ENCODE measurements at places on chromosomes 13 and 19.

- no peak for DNase-seq
Measured at GRCh38 chr13:50993934-50994333, 84.3 kb downstream of the RNASEH2B start.

DNA sequence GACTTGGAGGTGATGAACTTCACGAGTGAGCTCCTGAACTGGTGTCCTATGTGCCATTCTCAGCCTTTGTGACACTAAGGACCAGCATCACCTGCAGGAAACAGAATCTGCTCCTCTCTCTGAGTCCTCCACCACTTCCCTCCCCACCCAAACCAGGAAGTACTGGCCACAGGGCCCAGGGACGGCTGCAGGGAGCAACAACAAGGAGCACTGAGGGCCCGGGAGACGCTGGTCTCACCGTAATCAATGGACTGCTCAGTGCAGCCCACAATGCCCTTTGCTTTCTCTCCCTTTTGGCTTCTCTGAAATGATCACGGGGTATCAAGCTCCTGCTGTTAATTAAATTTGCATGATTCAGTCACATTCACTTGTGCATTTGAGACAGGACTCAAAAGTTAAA is 18.6 kb downstream of the PEPD start:
- no peak for DNase-seq

DNA sequence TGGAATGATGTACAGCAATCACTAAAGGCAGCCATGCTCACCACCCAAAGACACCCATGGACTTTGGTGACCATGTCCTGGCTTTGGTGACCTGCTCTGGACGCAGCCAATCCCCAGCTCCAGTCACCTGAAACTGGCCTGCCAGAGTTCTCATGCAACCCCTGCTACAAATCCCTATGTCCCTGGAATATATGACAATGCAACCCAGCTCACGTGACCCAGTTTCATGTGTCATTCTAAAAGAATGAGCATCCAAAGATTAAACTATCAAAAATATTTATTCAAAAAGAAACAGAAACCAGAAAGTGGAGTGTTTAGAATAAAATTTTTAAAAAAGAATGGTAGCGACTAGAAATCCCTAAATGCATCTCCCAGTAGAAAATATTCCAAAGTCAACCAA is 203.3 kb upstream of the IRS2 start:
- no peak for DNase-seq

DNA sequence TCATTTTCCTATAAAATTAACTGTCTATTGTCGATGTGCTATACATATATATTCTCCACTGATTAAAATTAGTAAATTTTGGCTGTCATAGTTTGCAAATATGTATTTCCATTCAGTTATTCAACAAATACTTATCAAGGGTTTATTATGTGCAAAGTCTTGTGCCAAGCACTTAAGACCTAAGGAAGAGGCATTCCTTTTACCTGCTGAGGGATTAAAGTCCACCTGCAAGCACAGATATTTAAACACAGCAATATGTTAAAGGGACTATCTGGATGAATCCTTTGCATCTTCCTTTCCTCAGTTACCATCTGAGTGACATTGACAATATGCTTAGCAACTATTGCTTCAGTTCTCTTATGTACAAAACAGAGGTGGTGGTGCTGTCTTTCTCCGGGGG is 89.3 kb downstream of the LIG4 start:
- no peak for DNase-seq

- DNase-seq, result no peak
Measured at GRCh38 chr19:1516395-1516753, 3.6 kb upstream of the ADAMTSL5 start.

DNA sequence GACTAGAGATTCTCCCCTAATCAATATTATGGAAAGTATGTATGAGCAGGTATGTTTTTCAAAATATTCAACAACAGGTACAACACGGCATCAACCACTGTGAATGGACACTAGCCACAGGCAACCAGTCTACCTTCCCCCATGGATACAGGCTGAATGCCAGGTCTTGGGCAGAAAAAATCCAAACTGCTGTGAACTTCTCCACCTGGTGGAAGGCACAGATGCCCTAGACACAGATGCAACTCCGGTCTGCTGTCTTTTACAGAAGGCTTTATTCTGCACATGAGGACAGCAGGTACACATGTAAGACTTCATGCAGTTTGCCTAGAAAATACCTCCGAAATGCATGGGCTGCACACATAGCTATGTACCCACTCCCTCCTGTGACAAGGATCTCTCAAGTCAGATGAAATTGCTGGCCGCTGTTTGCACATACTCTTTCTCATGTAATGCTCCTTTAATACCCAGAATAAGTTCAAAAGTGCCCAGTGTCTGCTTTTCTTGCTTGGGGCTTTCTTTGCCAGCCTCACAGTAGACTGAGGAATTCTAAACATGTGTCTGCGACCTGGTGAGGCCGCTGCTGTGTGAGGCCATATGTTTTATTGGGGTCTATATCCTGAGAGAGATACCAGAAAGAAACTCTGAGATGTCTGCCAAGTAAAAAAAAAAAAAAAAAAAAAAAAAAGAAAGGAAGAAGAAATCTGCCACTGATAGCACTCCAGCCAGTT is 325.9 kb downstream of the FOXO1 start:
- no peak for DNase-seq

- DNase-seq, result no peak
Measured at GRCh38 chr19:19403373-19403901, 2.0 kb upstream of the GATAD2A start.

DNA sequence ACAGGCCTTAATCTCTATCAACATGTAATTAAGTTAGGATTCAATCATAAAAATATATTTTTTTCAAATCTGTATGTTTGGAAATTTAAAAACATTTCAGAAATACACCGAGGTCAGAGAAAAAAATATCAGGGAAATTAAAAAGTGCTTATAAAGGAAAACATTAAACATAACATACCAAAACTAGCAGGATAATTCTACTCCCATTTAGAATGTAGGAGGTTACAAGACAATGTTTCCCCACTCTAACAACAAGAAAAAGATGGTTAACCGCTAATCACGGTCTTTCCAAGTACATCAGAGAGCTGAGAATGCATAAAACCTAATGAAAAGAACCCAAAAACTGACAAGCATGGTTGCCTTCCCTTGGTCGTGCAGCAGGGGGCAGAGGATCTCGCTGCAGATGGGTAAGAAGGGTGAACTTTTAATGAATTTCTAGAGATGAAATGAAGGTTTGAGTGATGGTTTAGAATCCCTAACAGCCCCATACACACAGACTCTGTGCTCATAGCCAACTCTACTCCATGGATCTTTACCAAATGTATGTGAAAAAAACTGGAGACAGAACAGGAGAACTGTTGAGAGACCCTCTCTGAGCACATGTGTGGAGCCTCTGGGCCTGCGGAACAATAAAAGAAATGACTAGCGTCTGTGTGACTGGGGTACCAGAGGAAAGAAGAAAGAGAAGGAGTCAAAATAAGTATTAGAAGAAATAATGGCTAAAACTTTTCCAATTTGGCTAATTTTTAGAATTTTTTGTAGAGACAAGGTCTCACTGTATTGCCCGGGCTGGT is 51.3 kb upstream of the LSM14A start:
- DNase-seq, result no peak

- DNase-seq, result no peak
Measured at GRCh38 chr19:11446652-11447301, 11.3 kb downstream of the PRKCSH start.

DNA sequence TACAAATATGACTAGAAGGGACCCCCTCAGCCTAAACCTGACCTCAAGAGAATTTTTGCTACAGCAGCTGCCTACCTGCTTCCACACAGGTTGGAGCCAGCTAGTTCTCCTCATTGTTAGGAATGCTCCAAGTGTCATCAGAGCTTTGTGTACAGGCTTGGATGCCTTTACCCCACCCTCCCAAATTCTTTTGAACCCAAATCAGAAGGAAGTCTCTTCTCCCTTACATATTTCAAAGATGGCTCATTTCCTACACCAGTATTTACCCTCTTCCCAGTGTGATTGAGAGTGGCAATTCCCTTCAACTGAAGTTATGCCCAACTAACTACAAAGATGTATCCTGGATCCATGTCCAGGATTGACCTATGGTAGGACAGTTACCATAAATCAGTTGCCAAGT is 323.2 kb downstream of the OXGR1 start:
- no peak for DNase-seq

DNA sequence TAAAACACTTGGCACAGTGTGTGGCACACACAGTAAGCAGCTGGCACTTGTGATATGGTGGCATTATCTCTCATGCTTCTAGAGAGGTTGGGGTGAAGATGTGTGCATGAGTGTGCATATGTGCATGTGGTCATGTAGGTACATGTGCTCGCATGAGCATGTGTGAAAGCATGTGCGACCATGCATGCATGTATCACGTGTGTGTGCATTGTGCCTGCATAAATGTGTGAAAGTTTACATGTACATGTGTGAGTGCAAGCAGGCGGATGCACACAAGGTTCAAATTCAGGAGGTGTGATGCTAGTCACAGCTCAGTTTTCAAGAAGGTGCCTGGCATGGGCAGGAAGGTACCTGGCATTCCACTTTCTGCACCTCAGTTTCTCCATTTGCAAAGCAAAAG is 59.0 kb upstream of the UQCRFS1 start:
- no peak for DNase-seq

- no peak for DNase-seq
Measured at GRCh38 chr19:408441-408901, 476 bp downstream of the C2CD4C start.

- no peak for DNase-seq
Measured at GRCh38 chr13:28035146-28035782, 46.8 kb upstream of the URAD start.

DNA sequence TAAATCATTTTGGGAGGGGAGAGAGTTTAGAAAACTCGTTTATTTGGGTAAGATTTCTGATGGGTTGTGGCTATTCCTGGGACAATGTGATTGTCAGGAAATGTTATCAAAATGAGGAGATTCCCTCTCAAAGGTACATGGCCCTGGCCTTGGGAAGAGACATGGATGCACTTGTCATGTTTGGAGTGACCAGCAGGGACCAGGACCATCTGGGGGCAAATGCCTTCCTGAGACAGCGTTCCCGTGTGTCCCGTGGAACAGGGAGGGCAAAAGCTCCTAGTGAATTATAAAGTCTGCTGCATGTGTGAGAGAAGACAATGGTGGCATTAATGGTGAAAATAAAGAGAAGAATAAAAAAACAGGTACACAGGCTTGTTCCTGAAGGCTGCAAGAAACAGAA is 317.3 kb downstream of the ZNF536 start:
- DNase-seq, result no peak

- DNase-seq, result no peak
Measured at GRCh38 chr19:6417713-6418561, 6.7 kb downstream of the KHSRP start.

DNA sequence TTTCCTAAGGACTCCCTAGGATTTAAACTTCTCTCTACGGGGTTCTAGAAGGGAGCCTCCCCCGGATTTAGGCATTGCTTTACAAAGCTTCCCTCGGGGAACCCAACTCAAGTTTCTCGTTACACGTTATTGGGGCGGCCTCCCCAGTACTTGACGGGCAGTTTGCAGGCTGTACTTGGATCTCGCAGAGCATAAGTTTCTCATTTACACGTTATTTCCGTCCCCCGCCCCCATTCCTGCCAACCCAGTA is 584 bp downstream of the SMG9 start:
- DNase-seq, result no peak

- DNase-seq, result no peak
Measured at GRCh38 chr13:58190577-58190976, 559.0 kb downstream of the PCDH17 start.

DNA sequence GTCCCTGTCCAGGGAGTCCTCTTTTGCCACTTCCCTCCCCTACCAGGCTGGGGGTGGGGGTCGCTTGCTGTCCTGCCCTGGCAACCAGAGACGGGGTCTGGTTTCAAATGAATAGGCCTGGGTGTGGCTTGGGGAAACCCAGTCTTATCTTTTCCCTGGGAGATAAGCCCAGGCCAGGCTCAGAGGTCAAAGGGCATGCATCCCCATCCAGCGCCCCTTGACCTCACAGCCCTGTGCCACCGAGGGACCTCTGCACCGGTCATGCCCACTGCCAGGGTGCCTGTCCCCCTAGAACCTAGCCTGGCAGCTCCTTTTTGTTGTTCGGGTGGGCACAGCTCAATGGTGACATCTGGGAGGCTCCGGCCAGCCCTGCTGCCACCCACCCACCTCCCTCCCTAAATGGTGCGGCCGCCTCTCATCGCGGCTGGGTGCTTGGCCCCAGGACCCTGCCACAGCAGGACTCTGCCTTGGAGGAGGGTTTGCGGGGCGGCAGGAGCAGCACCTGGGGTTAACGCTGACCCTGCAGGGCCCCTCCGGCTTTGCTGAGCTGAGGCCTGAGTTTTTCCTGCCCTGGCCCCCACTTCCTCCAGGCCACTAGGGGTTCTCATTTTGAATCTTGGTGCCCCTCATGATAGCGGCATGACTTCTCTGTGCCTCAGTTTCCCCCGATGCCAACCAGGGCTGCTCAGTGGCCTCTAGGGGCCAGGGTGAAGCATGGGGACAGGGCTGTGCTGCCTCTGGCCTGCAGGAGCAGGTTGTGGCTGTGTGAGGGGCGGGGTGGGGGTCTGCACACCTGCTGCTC is 2.9 kb upstream of the CERS1 start:
- no peak for DNase-seq

DNA sequence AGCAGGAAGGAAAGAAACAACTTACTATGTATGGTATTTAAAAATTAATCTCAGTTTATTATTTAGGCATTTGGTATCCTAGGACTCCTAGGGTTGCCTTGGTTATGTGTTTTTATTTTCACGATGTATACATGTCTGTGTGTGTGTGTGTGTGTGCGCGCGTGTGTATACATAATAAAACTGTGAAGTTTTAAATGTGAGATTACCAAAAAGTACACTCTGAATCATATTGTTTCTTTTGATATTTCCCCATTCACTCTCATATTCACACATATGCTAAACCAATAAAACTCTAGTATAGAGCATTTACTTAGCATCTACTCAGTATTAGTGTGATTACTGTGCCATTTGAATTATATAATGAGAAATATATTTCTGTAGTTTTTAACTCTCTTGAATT is 30.8 kb upstream of the NDFIP2 start:
- no peak for DNase-seq

GRCh38 chr19:10134040-10134439 is 14.3 kb upstream of the EIF3G start:
- no peak for DNase-seq

DNA sequence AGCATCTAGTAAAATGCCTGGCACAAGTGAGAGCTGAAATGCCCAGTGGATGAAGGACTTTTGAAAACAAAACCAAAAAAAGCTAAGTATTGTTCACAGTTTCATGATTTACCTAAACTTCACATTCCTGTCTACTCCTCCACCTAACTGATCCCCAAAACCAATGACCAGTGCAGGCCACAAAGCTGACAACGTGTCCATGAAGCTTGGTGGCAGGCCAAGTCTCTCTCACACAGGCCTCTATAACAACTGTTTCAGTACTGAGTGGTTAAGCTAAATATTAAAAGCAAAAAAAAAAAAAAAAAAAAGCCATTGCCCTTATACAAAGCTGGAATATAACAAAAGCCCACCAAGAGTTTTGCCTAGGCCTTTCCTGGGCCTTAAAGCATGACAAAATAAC is 36.4 kb downstream of the STK24 start:
- no peak for DNase-seq

- DNase-seq, result no peak
Measured at GRCh38 chr13:43046259-43046658, 22.9 kb downstream of the DNAJC15 start.

- DNase-seq, result no peak
Measured at GRCh38 chr13:83150616-83151307, 731.5 kb downstream of the SLITRK1 start.

- DNase-seq, result no peak
Measured at GRCh38 chr19:13742756-13743155, 21.6 kb upstream of the MRI1 start.

All from stimulated activated CD8-positive, alpha-beta memory T cell treated with anti-CD3 and anti-CD28 coated beads, Interleukin-12 subunit alpha, Interleukin-12 subunit beta, amount 100 ng/mL, for 4 hours (primary cell).